ENCODE measurements at places on chromosomes 7 and 10.

GRCh38 chr10:2935647-2936386 is 131.5 kb upstream of the PFKP start:
- DNase-seq, result no peak

DNA sequence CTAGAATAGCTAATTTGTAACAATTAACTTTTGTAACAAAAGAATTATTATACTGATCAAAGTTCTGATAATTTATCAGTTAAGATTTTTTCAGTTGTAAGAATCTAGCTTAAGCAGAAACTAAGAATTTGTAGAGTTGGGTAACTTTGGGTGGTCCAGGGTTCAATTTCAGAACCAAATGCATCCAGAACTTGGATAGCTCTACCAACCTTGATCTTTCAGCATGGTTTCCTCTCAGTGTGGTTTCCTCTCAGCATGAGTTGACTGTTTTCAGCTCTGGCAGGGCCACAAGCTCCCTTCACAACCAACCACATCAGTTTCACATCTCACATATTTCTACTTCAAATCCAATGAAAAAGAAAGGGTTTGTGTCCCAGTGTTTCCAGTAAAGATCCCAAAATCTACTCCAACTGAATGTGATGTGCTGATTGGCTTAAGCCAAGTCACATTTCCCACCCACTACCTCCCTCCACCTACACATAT is 3.3 kb upstream of the FAS start:
- no peak for DNase-seq

GRCh38 chr10:79385392-79385795 is 38.1 kb downstream of the PPIF start:
- no peak for DNase-seq

GRCh38 chr10:120420421-120420820 is 36.6 kb upstream of the PLPP4 start:
- no peak for DNase-seq

DNA sequence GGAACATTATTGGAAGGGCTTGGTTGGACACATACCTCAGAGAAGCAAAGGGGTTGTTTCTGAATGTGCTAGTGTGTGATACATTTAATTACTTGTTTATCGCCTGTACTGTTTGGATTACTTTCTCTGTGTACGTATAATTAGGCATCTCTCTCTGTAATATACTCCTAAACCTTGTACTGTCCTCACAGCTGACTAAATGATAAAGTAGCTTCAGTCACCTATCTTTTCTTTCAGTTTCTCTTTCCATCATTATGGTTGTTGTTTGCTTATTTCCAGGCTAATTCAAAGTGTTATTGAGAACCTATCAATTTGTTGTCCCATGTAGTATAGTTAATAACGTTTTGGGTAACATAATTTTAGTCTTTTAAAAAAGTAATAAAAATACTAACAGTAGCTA is 34.0 kb downstream of the MXI1 start:
- no peak for DNase-seq

DNA sequence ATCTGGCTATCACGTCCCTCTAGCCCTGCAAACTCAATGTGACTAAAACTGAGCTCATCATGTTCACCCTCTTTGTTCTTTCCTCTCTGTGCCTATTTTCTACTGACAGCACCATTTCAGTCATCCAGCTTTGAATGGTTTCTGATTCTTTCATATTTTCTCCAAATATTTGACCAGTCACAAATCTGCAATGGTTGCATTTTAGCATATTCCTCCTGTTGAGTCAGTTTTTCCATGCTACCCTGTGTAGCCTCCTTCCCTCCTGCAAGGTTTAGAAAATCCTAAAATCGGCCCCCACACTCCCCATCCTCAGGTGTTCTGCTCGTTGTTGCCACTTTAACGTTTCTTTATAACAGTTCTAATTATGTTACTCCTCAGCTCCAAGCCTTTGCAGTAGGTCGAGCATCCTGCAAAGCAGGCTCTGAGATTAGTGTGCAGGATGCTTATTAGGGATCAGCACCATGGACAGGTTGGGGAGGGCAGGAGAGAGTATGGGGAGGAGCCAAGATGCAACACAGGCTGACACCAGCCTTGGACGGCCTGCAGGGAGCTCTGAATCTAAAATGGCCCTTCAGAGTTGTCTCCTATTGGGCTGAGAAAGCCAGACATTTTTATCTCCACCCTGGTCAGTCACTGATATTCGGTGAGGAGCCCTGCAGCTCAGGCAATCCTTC is 531.0 kb upstream of the COBL start:
- DNase-seq, result peak; percentile 4

DNA sequence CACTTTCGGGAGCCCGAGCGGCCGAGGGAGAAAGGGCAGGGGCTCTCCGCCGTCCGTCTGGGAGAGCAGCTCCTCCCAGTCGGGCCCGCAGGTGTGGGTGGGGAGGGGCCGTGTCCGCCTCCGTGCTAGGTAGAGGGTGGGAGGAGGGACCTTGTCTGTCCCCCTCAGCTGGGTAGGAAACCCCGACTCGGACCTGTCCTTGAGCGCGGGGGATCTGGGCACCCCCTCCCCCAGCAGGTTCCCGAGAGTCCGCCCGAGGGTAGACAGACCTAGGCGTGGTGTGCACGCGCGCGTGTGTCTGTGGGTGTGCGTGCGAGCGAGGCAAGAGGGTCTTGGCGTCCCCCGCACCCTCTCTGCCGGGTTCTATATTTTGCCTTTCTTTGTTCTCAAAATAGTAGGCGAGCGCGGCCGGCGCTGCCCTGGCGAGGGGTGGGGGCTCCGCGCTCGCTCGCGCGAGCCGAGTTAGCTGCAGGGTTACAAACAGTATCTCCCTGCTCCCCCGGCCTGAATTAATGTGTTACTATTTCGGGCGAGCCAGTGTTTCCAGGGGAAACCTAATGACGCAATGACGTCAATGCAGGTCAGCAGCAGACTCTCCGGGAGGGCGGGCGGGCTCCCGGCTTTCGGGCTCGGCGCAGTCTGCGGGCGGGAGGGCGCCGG is 73.9 kb upstream of the LEP start:
- peak; percentile 73 for DNase-seq

DNA sequence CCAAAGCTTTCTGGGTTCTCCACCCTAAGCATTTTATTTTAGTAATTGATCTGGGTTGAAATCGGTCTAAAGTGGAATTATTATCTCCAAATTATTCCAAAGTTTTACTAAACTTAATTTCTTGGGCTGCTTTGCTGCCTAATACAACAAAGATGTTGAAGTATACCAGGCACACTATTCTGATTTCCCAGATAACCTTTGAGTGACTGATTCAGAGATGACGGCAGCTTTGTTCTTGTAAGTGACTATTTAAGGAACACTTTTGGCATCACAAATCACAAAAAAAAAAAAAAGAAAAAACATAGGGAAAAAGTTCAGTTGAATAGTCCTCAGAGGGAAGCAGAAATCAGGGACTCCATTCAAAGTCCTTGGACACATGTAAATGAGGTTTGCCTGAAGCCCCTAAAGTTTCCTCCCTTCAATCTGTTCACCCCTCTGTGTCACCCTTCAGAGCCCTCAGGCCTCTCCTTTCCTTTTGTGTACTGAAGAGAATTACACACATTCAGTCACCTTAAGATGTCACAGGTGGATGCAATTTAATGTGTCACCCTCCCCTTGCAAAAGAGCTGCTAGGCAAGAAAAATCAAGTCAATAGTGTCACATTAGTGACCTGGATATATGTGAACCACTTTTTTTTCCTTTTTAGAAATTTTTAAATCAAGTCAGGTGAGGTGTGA is 81.5 kb downstream of the RTKN2 start:
- DNase-seq, result no peak

- no peak for DNase-seq
These were observed 40.5 kb upstream of the PPP2R2D start for GRCh38 chr10:131860311-131860710.

GRCh38 chr7:115747174-115747573 is 283.4 kb downstream of the TFEC start:
- DNase-seq, result no peak

DNA sequence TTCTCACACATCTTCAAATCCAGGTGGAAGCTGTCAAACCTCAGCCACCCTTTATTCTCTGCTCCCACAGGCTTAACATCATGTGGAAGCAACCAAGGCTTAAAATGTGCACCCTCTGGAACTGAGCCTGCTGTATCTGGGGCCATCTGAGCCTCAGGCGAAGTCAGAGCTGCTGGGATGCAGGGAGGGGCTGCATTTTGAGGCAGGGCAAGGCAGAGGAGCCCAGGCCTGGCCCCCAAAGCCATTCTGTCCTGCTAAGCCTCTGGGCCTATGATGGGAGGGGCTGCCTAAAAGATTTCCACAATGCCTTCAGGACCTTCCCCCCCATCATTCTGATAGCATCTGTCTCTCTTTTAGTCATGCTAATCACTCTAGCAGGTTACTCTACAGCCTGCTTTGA is 51.7 kb upstream of the COBL start:
- no peak for DNase-seq

GRCh38 chr7:78675511-78675910 is 778.0 kb downstream of the MAGI2 start:
- DNase-seq, result no peak

DNA sequence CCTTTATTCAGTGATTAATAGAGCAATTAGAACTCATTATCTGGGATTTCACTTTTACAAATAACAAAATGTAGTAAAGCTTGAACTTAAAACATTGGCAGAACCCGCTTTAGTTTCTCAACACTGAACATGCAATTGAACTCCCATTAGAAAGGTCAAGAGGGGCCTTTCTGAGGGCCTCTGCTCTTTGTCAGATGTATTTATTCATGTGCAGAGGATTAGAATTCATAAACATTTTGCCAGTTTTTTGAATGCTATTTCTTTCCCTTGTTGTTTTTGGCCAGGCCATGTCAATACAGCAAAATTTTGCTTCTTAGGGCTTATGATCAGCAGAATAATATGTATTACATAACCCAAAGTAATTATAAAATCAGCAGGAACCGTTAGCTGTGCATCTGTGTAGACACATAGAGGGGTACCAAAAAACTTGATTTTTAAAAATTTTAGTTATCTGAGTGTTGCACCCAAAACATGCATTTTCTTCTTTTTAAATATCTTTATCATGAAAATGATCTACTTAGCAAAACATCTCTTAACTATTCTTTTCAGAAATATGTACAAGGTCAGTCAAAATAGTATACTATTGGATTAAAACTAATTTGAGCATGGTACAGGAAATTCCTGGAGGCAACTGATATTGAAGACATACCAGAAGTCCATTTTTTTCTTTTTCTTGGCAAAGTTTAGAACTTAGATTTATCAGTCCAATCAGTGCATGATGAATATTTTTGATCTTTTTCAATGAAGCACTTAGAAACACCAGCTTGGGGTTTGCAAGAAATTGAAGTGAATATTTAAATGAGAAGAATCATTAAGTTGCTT is 177.5 kb downstream of the TWIST1 start:
- no peak for DNase-seq

- DNase-seq, result no peak
These were observed 45.0 kb upstream of the TFEC start for GRCh38 chr7:116075351-116076145.

- DNase-seq, result no peak
These were observed 127.2 kb downstream of the CELF2 start for GRCh38 chr10:11144626-11145494.

DNA sequence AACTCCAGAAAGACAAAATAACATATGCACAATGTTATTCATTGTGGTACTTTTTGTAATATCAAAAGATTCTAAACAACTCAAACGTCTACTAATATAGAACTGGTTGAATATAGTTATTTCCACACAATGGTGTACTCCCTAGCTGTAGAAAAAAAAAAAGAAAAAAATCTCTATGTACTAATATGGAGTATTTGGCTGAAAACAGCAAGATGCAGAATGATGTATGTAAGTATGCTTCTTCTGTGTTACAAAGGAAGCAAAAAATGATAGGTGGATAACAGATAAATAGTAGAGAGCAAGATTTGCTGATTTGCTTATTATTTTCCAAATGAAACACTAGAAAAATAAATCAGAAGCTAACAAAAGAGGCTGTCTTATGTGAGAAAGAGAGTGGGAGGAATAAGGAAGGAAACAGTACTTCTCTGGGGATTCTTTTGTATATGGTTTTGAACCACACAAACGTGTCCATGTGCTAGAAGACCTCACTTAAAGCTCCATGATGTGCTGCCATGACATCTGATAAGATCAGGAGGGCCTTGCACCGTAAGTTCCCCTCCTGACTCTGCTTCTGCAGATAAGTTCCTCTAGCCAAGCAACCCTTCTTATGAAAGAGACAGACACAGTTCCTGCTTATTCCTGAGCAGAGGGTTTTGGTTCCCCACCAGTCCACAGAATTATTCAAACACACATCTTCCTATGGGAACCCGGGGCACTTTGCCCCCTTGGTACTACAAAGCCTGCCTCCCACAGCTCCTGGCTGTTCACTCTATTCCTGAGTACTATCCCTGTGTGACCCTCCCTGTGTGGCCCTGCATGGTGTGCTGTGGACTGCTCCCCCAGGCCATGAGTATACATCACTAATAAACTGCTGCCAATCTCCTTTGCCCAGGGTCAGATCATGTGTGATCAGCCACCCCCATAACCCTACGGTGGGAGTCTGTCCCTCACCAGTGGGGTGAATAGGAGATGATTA is 159.1 kb downstream of the CCDC71L start:
- no peak for DNase-seq

DNA sequence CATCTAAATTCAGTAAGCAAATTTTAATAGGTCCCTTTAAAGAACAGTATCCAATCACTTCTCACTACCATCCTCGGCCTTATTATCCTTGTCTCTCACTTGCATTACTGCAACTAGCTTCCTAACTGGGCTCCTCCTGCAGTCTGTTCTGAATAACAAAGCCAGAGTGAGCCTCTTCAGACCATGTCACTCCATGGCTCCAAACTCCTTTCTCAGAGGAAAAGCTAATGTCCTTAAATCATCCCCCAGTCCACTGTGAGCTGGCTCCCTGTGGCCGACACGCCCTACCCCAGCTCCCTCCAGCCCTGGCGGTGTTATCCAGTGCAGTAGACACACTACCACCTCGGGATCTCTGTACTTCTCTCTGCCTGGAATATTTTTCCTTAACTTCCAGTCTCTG is 80.0 kb downstream of the EPC1 start:
- no peak for DNase-seq

- DNase-seq, result peak; percentile 89
These were observed 3.2 kb downstream of the SFMBT2 start for GRCh38 chr10:7407368-7408290.

- no peak for DNase-seq
These were observed 17.6 kb downstream of the NT5C3A start for GRCh38 chr7:33044986-33045385.

GRCh38 chr7:66453340-66453739 is 175.3 kb upstream of the KCTD7 start:
- no peak for DNase-seq

DNA sequence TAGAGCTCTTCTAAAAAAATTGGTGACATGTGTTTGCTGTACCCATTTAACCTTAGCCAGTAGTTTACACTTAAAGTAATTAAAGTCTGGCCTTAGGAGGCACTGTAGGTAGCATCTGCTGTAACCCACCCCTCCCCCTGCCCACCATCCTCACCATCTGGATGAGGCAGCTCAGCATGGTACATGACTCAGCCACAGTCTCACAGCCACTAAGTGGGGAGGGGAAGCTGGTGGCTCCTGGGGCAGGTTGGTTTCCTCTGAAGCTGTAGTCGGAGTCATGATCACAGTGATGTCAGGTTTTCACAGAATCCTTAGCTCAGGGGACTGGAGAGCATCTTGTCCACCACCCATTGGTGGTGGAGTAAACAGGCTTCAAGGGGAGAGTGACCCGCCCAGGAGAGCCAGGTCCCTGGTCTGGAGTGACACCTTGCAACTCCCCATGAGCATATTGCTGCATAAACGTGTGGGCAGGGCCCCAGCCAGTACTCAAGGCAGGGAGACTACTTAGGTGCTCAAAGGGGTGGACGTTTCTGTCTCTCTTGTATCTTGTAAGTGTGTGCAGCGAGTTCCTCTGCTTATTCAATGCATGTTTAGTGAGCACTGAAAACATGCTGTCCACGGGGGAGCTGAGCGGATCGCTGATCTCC is 125.9 kb downstream of the GRK5 start:
- no peak for DNase-seq

GRCh38 chr7:75723444-75723843 is 15.3 kb downstream of the HIP1 start:
- no peak for DNase-seq

Data from muscle of leg (tissue), 16 donors.